ENCODE measurements at places on chromosomes 2 and 18.

DNA sequence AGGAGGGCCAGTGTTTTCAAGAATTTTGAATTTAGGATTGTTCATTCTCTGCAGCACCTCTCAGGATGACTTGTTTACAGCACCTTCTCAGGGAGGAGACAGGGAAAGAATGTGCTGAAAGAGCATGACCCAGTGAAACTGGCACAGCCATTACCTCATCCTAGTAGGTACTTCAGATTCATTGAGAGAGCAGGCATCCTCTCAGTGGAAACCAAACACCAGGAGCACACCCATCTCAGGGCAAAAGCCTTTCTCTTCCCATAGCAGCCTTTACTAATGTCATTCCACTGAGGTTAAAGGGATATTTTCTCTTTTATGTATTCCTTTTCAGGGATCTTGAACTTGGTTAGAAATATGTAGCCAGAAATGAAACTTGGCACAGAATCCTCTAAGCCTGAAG lies 2.6 kb downstream of the MAP2 start:
- no peaks in the 10 kb centered on the region for H3K36me3 ChIP-seq
- DNase-seq, result no peak
- H3K27ac ChIP-seq, result no peak overlapping the region

DNA sequence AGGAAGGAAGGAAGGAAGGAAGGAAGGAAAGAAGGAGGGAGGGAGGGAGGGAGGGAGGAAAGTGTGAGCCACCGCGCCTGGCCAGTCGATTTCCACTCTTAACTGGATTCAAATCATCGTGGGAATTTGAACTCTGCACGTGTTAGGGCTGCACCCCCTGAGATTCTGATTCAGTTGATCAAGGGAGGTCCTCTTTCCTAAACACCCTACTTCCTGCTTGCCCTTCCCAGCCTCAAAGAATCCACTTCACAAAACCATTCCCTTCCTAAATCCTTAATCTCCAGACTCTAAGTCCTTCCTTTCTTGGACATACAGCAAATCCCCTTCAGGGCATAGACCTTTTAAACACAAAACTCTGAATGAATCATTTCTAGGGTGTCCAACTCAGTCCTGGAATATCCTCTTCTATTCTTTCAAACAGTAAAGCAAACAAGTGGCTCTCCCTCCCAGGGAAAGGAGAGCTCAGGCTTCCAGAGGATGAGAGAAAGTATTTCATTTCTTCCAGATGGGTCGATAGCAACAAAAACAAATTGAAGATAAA lies 68.2 kb upstream of the MBOAT2 start:
- peaks cover 2% of the 10 kb centered on the region for H3K4me1 ChIP-seq
- H3K27ac ChIP-seq, result no peak overlapping the region

- H3K36me3 ChIP-seq, result no peaks in the 10 kb centered on the region
- DNase-seq, result no peak
- no peak overlapping the region for H3K27ac ChIP-seq
Observed at GRCh38 chr2:191749181-191749540, 71.2 kb downstream of the NABP1 start.

GRCh38 chr2:49807689-49808088 lies 653.4 kb upstream of the FSHR start:
- no peaks in the 10 kb centered on the region for H3K36me3 ChIP-seq
- no peaks in the 10 kb centered on the region for H3K4me1 ChIP-seq
- no peaks in the 10 kb centered on the region for H3K27me3 ChIP-seq
- no peak for DNase-seq
- H3K27ac ChIP-seq, result no peak overlapping the region
- no peak overlapping the region for H3K4me3 ChIP-seq

DNA sequence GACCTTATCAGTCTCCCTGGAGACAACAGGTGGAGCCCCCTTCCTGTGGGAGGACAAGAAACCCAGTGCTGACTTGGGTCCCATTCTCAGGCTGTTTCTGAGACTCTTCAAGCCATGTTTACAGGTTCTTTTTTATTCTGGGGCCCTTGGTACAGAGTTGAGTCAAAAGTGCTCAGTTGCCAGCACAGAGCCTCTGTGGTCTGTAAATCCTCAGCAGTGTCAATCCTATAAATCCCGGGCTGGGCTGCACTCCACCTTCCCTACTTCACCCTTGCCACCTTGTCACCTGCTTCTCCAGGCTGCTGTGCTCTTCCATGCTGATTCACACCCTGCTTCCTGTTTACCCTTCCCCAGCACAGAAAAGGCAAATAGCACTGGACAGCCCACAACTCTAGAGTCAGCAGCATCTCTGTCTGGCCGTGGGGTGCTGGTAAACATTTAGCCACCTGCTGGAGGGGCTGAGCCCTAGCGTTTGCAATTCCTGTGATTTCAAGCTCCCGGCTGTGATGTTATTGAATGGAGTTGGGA lies 74.7 kb downstream of the TNFRSF11A start:
- DNase-seq, result no peak
- no peak overlapping the region for H3K27ac ChIP-seq
- peaks cover 4% of the 10 kb centered on the region for H3K4me1 ChIP-seq
- H3K36me3 ChIP-seq, result no peaks in the 10 kb centered on the region
- no peak overlapping the region for H3K4me3 ChIP-seq

DNA sequence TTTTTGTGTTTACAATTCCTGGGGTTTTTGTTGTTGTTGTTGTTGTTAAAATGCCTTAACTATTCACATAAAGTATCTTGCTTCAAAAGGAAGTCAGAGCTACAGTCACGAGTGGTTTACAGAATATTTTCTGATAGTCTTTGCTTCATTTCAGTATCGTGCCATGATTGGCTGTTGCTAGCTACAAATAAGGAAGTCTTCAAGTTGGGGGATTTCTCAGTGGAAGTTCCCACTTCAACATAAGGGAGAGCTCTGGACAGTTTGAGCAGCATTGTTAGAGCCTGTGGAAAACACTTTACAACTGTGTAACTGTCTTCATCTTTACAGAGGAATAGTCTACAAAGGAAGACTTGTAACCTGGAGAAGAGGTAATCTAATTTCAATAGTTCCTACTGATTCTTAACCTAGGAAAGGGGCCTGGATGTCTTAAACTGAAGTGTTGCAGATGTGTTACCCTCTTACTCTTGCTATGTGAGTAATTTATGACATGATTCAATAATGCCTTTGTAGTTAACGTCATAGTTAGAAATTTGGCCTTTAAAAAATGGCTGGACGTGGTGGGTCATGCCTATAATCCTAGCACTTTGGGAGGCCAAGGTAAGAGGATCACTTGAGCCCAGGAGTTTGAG lies 23.4 kb upstream of the TANK start:
- H3K36me3 ChIP-seq, result peaks cover 21% of the 10 kb centered on the region
- peak overlapping the region; percentile 97 for H3K27ac ChIP-seq
- peak; percentile 59 for DNase-seq

DNA sequence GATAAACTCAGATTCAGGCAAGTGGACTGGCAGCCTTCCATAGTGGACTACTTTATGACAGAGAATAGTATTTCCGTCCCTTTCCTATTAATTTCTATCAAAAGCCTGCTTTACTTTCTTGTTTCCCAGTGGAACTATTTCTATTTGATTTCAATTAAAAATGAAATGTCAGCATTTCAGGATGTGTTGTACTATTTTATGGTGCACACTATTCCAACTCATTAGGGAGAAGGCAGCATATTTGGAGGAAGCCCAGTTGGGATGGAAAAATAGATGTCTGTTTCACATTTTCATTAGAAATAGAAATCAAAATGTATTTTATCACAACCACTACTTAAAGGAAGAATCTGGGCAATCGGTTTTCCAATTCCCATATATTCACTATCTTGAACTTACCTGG lies 37.9 kb upstream of the TCF4 start:
- H3K4me3 ChIP-seq, result no peak overlapping the region
- no peaks in the 10 kb centered on the region for H3K36me3 ChIP-seq
- no peak overlapping the region for H3K27ac ChIP-seq
- H3K4me1 ChIP-seq, result no peaks in the 10 kb centered on the region

DNA sequence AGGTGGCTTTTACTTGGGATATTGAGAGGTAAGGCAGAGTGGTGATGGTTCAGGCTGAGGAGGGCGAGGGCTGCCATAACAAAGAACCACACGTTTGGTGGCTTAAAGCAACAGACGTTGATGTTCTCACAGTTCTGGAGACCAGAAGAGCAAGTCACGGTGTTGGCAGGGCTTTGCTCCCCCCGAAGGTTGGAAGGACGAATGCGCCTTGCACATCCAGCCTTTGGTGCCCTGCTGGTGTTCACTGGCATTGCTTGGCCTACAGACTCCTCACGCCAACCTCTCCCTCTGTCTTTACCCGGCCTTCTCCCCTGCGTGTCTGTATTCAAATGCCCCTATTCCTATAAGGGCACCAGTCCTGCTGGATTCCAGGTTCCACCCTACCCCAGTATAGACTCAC lies 125.4 kb downstream of the TPO start:
- no peak overlapping the region for H3K4me3 ChIP-seq
- peaks cover 19% of the 10 kb centered on the region for H3K27me3 ChIP-seq
- DNase-seq, result no peak
- H3K4me1 ChIP-seq, result no peaks in the 10 kb centered on the region

DNA sequence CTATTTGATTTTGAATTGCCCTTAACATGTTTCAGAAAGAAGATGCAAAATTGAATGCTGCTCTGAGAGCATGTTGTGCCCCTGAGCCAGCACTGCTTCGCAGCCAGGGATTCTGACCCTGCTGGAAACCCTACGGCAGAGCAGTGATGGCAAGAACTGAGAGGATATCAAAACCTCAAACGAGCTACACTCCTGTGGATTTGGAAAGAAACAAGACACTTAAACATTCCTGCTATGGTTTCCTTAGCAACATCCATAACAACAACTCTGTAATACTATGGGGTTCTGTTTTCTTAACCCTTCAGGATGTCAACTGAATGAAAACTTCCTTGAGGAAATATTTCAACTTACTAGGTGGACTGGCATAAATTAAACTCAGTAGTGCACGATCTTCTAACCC lies 649.1 kb downstream of the NYAP2 start:
- no peaks in the 10 kb centered on the region for H3K36me3 ChIP-seq
- no peak overlapping the region for H3K27ac ChIP-seq
- H3K4me3 ChIP-seq, result no peak overlapping the region
- no peak for DNase-seq
- H3K27me3 ChIP-seq, result no peaks in the 10 kb centered on the region

DNA sequence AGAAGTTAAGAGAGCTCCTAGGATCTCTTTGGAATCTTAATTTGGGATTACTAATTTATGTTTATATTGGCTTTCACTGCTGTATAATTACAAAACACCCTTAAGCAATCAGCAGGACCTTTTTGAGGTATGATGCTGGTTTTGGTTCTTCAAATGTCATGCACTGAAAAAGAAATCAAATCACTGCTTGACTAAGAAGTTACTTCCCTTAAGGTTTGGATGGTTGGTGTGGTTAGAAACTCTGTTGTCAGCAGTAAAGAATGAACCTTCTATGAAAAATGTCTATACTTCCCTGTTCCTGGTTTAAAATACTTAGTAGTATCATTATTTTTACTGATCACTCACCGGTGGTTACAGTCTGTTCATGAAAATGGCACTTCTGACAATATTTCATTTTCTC lies 5.5 kb downstream of the COLEC12 start:
- H3K27ac ChIP-seq, result no peak overlapping the region
- no peak overlapping the region for H3K4me3 ChIP-seq
- no peak for DNase-seq

GRCh38 chr2:156340377-156340776 lies 7.9 kb upstream of the NR4A2 start:
- H3K4me1 ChIP-seq, result peaks cover 11% of the 10 kb centered on the region
- no peaks in the 10 kb centered on the region for H3K27me3 ChIP-seq
- peak overlapping the region; percentile 93 for H3K4me3 ChIP-seq

- no peak overlapping the region for H3K27ac ChIP-seq
- DNase-seq, result no peak
- peaks cover 17% of the 10 kb centered on the region for H3K4me1 ChIP-seq
- no peaks in the 10 kb centered on the region for H3K27me3 ChIP-seq
- peaks cover 11% of the 10 kb centered on the region for H3K36me3 ChIP-seq
- H3K4me3 ChIP-seq, result no peak overlapping the region
Observed at GRCh38 chr18:79275992-79276391, 119.7 kb upstream of the NFATC1 start.

GRCh38 chr2:217901400-217901799 lies 101.4 kb downstream of the TNS1 start:
- no peak for DNase-seq
- peaks cover 3% of the 10 kb centered on the region for H3K4me1 ChIP-seq

DNA sequence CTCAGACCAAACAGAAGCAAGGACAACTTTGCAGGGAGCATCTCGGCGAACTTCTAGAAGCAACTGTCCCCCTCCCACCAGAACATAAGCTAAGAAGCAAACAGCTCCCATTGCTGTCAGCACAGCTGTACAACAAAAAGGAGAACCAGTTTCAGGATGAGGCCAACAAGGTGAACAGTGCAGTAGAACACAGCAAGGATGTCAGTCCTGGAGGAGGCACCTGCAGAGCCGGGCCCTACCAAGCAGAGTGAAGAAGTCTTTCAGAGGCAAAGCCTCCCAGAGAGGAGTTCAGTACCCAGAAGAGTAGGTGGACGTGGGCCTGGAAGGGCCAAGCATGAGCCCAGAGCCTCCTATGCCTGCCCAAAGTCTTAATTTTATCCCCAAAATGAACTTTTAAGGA lies 1.0 kb downstream of the PASK start:
- peaks cover 12% of the 10 kb centered on the region for H3K36me3 ChIP-seq
- H3K27ac ChIP-seq, result peak overlapping the region; percentile 87
- peaks cover 41% of the 10 kb centered on the region for H3K4me1 ChIP-seq

GRCh38 chr2:3587432-3587831 lies 7.5 kb upstream of the COLEC11 start:
- no peaks in the 10 kb centered on the region for H3K4me1 ChIP-seq
- H3K27me3 ChIP-seq, result no peaks in the 10 kb centered on the region
- no peak overlapping the region for H3K4me3 ChIP-seq
- DNase-seq, result no peak
- H3K27ac ChIP-seq, result no peak overlapping the region

GRCh38 chr2:68018727-68019126 lies 44.1 kb downstream of the C1D start:
- H3K27me3 ChIP-seq, result peaks cover 20% of the 10 kb centered on the region
- DNase-seq, result no peak
- no peaks in the 10 kb centered on the region for H3K4me1 ChIP-seq
- H3K4me3 ChIP-seq, result no peak overlapping the region

DNA sequence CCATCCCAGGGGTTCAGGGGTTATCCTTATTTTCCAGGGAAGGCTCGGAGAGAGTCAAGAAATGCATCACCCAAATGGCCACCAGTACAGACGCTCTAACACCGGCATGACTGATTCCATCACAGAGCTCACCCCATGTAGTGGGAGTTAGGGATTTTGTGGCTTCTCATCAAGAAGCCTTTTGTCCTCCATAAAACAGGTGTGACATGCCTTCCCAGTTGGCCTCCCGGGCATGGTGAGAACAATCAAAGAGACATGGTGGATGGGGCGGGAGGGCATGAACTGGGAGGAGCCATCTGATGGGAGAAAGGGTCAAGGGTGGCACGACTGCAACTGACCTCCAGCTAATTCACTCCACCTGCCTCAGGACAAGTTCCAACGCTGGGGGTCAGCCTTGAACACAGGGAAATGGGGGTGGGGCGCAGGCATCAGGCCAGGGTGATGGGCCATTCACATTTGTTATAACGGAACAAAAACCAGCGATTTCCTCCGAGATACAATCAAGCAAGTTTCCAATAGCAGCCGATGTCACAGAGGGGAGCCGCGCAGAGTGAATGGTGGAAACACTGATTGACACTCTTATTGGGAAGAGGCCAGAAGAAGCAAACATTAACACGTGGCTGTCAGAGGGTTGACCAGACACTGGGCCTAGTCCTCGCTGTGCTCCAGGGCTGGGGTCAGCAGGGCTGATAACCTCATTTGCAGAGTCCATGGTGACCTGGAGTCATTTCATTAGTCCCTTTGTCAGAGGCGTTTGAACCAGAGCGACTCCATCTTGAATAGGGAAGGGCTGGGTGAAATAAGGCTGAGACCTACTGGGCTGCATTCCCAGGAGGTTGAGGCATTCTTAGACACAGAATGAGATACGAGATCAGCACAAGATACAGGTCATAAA lies 80.5 kb upstream of the HPCAL1 start:
- peaks cover 8% of the 10 kb centered on the region for H3K27me3 ChIP-seq
- no peaks in the 10 kb centered on the region for H3K4me1 ChIP-seq
- H3K4me3 ChIP-seq, result no peak overlapping the region
- DNase-seq, result no peak
